ENCODE measurements at places on chromosomes 1 and 21. TPM values are rescaled to one million over a fixed set of nuclear protein-coding genes. Genes with fewer than 3 reads are reported as not detected.

C2CD2 gene
- total RNA-seq = 8.5 TPM

UTS2 gene
- total RNA-seq = not detected

GRCh38 chr1:167121375-167122120 is 27.7 kb downstream of the STYXL2 start:
- DNase-seq = no peak
- H3K4me3 ChIP-seq = peak overlapping the region; percentile 25
- H3K27me3 ChIP-seq = peaks cover 8% of the 10 kb centered on the region
- no peaks in the 10 kb centered on the region for H3K4me1 ChIP-seq

RHD gene
- not detected for total RNA-seq

GRCh38 chr1:160664573-160665051 is 17.8 kb upstream of the SLAMF1 start:
- no peak for DNase-seq
- no peaks in the 10 kb centered on the region for H3K36me3 ChIP-seq
- H3K4me1 ChIP-seq = peaks cover 16% of the 10 kb centered on the region
- peak overlapping the region; percentile 80 for H3K27ac ChIP-seq
- no peaks in the 10 kb centered on the region for H3K27me3 ChIP-seq
- no peak overlapping the region for H3K4me3 ChIP-seq
